ENCODE measurements at places on chromosomes 7 and 10.

- DNase-seq = no peak
These were observed 753.2 kb downstream of the GRID1 start for GRCh38 chr10:85613391-85613790.

- no peak for DNase-seq
These were observed 85.8 kb upstream of the WDR11 start for GRCh38 chr10:120765226-120765803.

DNA sequence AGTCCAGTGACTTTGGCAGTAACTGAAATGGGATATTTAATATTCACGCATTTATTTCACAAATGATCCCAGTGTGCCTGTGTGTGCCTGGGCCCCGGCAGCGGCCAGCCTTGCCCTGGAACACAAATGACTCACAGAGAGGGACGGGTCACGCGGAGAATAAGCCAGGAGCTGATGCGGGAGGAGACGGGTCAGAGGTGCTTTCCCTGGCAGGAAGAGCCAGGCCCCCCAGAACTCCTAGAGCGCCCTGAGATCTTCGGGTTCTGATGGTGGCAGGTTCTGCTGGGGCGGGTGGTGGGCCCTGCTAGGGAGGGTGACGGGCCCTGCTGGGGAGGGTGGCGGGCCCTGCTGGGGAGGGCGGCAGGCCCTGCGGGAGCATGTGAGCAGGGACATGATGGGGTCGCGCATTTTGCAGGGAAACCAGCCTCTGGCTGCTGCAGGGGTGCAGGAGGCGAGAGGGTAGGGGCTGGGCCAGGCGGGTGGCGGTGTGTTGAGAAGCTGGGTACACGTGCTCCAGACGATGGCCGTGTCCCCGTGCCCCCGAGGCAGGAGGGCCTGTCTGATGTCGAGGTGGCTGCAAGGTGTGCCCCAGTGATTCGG, 84.2 kb upstream of the DIP2C start:
- DNase-seq = no peak

GRCh38 chr7:98084631-98085030, 22.0 kb upstream of the LMTK2 start:
- DNase-seq = no peak

GRCh38 chr10:123227706-123228105, 73.5 kb downstream of the BUB3 start:
- DNase-seq = no peak

All from activated CD4-positive, alpha-beta T cell treated with anti-CD3 and anti-CD28 coated beads, Interleukin-2, amount 50 U/mL, for 24 hours (primary cell).